Cerebellar cortex (tissue), 1 donor: ENCODE measurements at places on chromosomes 1 and 21.

DNA sequence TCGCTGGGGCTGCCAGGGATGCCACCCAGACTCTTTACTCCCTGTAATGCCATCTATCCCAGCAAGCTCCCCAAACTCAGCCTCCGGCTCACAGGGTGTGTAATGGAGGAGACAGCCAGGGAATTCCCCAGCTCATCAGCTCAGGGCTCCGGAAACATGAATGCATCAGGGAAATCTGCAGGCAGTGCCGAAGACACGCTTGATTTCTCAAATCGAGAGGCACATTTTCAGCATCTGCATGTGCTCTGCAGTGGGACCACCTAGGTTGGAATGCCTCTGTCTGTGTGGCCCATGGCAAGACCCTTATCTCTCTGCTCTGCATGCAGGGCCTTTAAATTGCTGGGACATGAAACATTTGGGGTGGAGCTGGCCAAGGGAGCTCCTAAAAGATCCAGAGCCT, 170.1 kb downstream of the TRABD2B start:
- DNase-seq = no peak

DNA sequence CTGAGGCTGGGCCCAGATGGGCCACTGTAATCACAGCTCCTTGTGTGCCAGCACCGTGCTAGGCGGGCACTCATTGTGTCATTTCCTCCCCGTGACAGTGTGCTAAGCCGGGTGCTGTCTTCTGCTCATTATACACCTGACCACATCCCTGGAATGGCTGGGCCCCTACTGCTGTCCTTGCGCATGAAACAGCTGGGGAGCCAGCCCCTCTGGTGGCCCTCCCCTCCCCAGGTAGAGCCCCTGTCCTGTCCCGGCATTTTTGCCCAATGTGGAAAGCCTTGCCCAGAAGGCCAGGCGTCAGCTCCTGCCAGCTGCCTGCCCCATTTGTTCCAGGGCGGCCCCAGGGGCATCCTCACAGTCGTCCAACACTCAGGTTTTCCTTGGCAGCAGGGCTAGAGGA, 107.4 kb upstream of the CASZ1 start:
- DNase-seq = no peak

GRCh38 chr1:214417545-214418210, 133.7 kb downstream of the PTPN14 start:
- no peak for DNase-seq

GRCh38 chr1:11984121-11984520, 3.9 kb downstream of the MFN2 start:
- DNase-seq = no peak

GRCh38 chr1:77759071-77760028, at the start of gene USP33:
Gene USP33 (minus strand): TSS chr1:77759852. CDS start chr1:77741697, 18,155 bp downstream.
- DNase-seq = peak; percentile 85

- DNase-seq = no peak
These were observed 58.4 kb downstream of the LAMC2 start for GRCh38 chr1:183244466-183244865.

- no peak for DNase-seq
These were observed 69.6 kb upstream of the KRTAP19-8 start for GRCh38 chr21:31107871-31108270.

DNA sequence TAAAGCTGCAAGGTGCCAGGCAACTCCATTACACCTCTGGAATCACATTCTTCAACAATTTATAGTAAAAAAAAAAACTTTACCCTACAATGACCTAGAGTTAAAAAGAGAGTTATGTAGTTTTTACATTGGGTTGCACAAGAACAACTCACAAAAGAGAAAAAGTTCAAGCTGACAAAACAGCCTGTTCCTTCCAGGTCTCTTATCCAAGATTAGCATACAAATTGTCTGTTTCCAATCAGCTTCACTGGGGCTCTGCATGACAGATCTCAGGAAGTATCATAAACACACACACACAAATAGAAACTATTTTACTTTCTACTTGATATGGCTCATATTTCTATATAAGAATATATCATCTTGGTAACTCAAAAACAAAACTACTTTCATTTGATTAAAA, 154.6 kb downstream of the PCNX2 start:
- DNase-seq = no peak

DNA sequence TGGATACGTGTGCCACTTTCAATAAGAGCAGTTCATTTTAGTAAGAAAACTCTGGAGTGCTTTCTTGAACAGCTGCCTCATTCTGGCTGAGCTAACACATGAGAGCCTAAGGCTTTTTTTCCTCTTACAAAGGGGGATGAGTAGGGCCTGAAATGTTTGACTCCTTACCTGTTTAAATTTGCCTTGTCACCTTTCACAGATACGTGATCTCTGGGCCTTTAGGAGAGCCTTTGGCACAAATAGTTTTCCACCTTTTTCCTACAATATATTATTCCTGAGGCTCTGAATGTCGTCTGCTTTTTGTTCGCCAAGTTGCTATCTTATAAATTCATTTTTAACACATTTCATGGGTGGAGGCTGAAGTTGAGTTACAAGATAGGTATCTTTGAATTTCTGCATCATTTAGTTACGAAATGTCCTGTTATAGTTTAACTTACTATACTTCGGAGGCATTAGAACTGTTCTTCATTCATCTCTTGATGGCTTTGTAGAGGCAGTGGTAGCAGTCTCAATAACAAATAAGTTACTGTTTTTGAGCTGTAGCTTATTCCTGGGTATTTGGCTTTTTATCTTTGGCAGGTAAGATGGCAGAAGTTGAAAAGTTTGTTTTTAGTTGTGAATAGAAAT, 17.2 kb downstream of the UBAP2L start:
- DNase-seq = no peak

DNA sequence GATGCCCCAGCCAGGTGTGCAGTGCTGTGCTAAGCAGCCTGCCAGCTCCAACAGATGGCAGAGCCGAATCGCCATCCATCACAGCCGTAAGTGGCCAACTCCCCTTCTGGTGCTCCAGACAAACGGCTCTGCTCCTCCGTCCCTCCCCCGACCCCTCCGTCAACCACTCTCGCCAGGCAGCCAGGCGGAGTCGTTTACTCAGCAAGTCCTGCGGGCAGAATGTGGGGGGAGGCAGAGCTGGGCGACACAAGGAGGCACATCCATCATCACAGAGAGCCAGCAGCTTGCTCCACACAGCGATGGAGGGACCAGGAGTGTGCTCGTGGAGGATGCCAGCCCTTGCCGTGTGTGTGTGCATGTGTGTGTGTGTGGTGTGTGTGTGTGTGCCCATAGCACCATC, 206.6 kb upstream of the GRIK3 start:
- no peak for DNase-seq
